Upper lobe of left lung (tissue), 6 donors: ENCODE measurements at places on chromosomes 3 and 15. TPM values are rescaled to one million over a fixed set of nuclear protein-coding genes. Genes with fewer than 3 reads are reported as not detected.

KCNMB2 gene
- total RNA-seq: not detected

DNA sequence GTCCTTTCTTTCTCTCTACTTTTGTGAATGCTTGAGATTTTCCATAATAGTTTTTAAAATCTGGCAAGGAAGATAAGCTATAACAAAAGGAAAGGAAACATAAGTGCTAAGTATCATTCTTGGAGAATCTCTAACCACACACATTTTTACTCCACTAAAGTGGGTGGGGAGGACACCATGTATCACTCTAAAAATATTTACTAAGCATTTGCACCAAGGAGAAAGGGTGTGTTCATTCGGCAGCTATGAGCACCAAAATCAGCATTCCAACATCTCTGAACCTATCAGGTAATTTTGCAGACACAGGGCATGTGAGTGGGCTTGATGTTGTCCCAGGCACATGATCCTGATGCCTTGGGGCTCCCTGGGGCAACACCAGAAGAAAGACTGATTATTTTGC lies 5.5 kb downstream of the B4GALT4 start:
- H3K27me3 ChIP-seq: no peaks in the 10 kb centered on the region
- peaks cover 25% of the 10 kb centered on the region for H3K4me1 ChIP-seq
- peaks cover 4% of the 10 kb centered on the region for H3K36me3 ChIP-seq
- H3K27ac ChIP-seq: no peak overlapping the region
- DNase-seq: no peak

GRCh38 chr3:184016811-184017671 lies 643 bp downstream of the ABCC5 start:
- H3K27ac ChIP-seq: peak overlapping the region; percentile 79
- peaks cover 8% of the 10 kb centered on the region for H3K4me1 ChIP-seq
- peak; percentile 95 for DNase-seq
- H3K27me3 ChIP-seq: no peaks in the 10 kb centered on the region
- H3K36me3 ChIP-seq: no peaks in the 10 kb centered on the region
- H3K4me3 ChIP-seq: peak overlapping the region; percentile 93

FAM43A gene
- 12.0 TPM for total RNA-seq

- H3K4me1 ChIP-seq: peaks cover 13% of the 10 kb centered on the region
- H3K36me3 ChIP-seq: no peaks in the 10 kb centered on the region
- no peak overlapping the region for H3K27ac ChIP-seq
Observed at GRCh38 chr15:75840659-75841058, 2.6 kb upstream of the UBE2Q2 start.

CELSR3 gene
- 0.76 TPM for total RNA-seq

GRCh38 chr3:9390265-9390888 lies 7.0 kb upstream of the SETD5 start:
- H3K4me1 ChIP-seq: peaks cover 37% of the 10 kb centered on the region
- DNase-seq: no peak
- no peak overlapping the region for H3K4me3 ChIP-seq
- H3K27ac ChIP-seq: no peak overlapping the region
- peaks cover 30% of the 10 kb centered on the region for H3K36me3 ChIP-seq

DNA sequence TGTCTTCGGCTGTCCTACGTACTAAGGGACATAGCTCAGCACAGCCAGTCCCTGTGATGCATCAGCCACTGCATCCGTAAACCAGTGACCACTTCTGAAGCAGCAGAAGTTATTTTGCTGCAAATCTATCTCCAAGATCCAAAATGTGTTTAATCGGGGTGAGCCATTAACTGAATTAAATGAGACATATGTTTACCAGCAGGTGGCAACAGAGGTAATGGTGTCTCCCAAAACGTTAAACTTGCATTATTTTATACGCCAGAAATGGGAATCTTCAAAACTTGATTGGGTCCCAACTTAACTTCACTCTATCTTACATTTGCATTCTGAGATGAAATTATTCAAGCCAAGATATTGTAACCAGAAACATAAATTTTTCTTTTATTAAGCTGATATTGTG lies 75.3 kb upstream of the BOC start:
- H3K4me3 ChIP-seq: no peak overlapping the region
- no peaks in the 10 kb centered on the region for H3K4me1 ChIP-seq
- H3K36me3 ChIP-seq: no peaks in the 10 kb centered on the region
- H3K27me3 ChIP-seq: no peaks in the 10 kb centered on the region
- no peak for DNase-seq
- no peak overlapping the region for H3K27ac ChIP-seq

DNA sequence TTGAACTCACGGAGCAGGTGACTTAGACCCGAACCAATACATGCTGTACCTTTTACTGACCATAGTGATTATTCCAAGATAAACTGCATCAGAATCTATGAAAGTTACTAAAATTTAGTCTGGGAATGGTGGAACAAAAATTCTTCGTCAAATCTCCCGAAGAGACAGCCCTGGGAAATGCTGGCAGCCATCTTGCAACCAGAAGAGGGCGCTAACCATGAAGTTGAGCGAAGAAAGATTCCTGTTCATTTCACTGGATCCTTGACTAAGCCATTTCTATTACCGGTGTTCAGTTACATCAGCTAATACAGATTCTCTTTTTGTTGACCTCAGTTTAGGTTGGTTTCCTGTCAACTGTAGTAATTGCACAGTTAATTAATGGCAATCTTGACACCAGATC lies 199.6 kb downstream of the SLC9A9 start:
- no peaks in the 10 kb centered on the region for H3K36me3 ChIP-seq
- no peak overlapping the region for H3K27ac ChIP-seq
- H3K27me3 ChIP-seq: no peaks in the 10 kb centered on the region
- no peak for DNase-seq
- no peaks in the 10 kb centered on the region for H3K4me1 ChIP-seq
- no peak overlapping the region for H3K4me3 ChIP-seq

DNA sequence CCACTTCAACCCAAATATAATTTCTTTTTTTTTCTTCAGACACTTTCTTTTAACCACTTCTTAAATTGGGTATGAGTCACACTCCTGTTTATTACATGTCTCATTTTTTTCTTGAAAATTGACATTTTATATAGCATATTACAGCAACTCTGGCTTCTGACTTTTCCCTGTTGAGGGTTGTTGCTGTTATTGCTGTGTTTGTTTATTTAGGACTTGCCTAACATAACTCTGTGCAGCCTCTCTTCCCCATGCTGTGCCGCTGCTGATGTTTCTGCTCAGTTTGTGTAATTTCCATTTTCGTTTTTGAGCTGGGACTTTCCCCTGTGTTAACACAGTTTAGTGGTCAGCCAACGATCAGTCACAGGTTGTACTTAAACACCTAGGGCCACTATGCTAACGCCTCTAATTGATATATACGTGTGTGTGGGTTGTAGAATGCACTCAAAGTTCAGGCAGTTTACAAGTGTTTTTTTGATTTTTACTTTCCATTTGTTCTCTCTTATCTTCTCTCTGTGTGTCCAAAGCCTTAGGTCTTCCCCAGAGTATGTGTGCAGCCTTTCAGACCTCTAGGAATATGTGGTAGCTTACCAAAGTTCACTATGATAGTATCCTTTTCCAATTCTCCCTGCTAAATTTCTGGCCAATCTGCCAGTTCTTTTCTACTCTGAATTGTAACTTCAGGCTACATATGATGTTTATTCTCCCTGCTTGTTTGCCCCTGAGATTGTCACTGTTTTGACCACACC lies 337.2 kb downstream of the ZBTB20 start:
- no peaks in the 10 kb centered on the region for H3K36me3 ChIP-seq
- no peak for DNase-seq
- H3K4me1 ChIP-seq: no peaks in the 10 kb centered on the region
- no peaks in the 10 kb centered on the region for H3K27me3 ChIP-seq

MAP6D1 gene
- total RNA-seq: 2.4 TPM

DNA sequence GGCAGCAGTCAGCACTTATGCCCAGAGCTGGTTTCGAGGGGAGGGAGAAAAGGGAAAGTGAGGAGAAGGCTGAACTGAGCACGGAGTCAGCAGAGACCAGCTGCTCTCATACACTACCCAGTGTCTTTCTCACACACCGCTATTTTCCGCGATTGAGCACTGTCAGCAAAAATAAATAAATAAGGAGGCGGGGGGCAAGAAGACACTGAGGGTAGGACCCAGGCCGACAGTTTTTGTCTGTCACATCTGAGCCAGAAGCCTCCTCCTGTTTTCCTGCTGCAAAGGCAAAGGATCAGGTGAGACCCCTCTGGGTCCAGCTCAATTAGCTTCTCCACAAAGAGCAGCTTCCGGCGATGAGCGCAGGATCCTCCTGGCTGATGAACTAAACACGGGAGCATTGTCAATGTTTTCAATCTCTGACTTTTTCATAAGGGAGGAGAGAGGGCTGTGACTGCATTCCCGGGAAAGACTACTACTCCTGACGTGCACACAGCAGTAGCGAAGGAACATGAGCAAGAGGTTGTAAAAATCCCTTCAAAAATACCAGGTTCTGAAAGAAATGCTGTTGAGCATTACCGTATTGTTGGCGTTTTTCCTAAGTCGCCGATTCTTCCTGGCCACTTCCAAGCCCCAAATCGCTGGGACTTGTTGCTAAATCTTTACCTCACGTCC lies 1.3 kb downstream of the FRMD5 start:
- peaks cover 16% of the 10 kb centered on the region for H3K27me3 ChIP-seq
- H3K4me1 ChIP-seq: peaks cover 20% of the 10 kb centered on the region
- H3K27ac ChIP-seq: no peak overlapping the region
- peak overlapping the region; percentile 49 for H3K4me3 ChIP-seq
- no peaks in the 10 kb centered on the region for H3K36me3 ChIP-seq

DNA sequence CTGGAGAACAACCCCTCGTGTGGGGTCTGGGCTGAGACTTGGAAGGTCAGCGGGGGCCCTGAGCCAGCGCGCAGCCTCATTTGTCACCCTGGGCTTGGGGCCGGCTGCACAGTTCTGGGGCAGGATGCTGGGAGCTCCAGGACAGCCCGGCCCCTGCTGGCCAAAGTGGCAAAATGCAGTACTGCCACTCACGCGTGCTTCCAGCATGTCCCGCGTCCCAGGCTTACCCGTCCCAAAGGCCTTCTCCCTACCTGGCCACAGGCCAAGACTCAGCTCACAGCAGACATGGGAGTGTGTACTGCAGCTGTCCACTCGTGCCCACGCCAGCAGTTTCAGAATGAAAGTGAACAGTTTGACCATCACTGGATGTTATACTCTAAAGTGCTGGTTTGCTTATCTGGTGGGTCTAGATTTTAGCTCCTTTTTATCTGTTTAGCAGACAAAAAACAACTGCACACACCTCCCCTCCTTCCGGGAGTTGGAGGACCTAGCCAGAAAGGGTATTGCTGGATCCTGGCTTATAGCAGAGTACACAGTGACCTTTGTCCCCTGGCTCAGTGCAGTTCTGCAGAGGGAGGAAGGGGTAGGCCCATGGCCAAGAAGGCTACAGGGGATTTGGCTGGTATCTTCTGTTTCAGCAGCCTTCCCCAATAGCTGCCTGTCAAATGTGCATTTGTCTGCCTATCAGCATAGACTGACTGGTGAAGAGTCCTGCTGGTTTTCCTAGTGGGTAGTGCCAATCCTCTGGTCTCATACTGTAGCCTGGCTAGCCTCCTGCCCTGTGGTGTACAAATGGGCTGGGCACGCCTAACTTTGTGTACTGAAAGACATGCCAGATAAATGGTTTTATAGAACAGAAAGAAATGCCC lies 23.2 kb upstream of the IP6K2 start:
- H3K4me1 ChIP-seq: peaks cover 16% of the 10 kb centered on the region
- peak overlapping the region; percentile 2 for H3K27ac ChIP-seq
- H3K27me3 ChIP-seq: no peaks in the 10 kb centered on the region
- H3K4me3 ChIP-seq: no peak overlapping the region
- peak; percentile 89 for DNase-seq

- H3K27ac ChIP-seq: no peak overlapping the region
- H3K4me3 ChIP-seq: no peak overlapping the region
- peaks cover 10% of the 10 kb centered on the region for H3K4me1 ChIP-seq
- peaks cover 17% of the 10 kb centered on the region for H3K27me3 ChIP-seq
- H3K36me3 ChIP-seq: no peaks in the 10 kb centered on the region
- no peak for DNase-seq
Observed at GRCh38 chr3:84961521-84962255, 2.9 kb downstream of the CADM2 start.

DNA sequence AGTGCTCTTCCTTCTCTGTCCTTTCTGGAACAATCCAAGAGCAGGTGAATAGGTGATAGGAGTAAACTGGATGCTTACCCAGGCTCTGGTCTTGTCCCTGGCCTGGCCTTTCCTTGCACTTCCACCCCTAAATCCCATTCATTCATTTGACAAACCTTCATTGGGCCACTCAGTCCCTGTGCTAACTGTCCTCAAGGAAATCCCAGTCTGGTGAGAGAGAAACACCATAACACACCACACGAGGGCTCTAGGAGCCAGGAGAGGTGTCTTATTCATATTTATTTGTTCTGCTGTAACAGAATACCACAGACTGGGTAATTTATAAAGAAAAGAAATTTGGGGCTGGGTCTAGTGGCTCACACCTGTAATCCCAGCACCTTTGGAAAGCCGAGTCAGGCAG lies 22.8 kb downstream of the EFCC1 start:
- no peak for DNase-seq
- no peaks in the 10 kb centered on the region for H3K36me3 ChIP-seq
- peaks cover 27% of the 10 kb centered on the region for H3K4me1 ChIP-seq

DNA sequence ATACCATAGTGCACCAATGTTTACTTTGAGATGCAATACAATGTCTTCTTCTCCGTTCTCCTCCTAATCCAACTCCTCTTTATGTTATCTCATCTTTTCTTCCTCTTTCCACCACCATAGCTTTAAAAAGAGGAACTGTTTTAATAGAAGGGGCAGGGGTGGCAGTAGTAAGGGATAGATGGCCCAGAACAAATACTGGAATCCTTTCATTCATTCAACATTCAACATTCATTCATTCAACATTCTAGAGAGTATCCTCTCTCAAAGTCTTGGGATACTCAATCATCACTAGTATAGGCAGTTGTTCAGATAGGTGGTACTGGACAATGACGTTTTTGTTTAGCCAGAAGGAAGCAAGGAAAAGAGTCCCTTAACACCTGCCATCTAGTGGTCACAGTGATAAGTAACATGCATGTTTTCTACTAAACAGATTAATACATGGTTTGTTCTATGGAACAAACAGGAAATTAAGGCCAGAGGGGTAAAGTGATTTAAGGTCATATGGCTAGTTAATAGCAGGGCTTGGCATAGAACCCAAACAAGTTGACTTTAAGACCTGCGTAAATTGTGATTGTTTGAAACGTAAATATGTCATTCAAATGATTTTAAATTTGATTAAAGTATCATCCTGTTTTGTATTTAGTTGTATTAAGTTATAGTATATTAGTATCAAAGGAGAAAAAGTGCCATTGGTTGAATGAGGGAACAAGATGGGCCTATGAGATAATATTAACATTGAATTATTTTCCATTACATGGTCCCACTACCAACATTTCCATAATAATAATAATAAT lies 26.9 kb upstream of the EHHADH start:
- no peaks in the 10 kb centered on the region for H3K27me3 ChIP-seq
- no peaks in the 10 kb centered on the region for H3K36me3 ChIP-seq
- DNase-seq: no peak

TRPC1 gene
- total RNA-seq: 10.5 TPM

GRCh38 chr3:40237889-40238571 lies 71.5 kb upstream of the EIF1B start:
- no peak for DNase-seq
- no peak overlapping the region for H3K27ac ChIP-seq
- H3K4me3 ChIP-seq: no peak overlapping the region

DNA sequence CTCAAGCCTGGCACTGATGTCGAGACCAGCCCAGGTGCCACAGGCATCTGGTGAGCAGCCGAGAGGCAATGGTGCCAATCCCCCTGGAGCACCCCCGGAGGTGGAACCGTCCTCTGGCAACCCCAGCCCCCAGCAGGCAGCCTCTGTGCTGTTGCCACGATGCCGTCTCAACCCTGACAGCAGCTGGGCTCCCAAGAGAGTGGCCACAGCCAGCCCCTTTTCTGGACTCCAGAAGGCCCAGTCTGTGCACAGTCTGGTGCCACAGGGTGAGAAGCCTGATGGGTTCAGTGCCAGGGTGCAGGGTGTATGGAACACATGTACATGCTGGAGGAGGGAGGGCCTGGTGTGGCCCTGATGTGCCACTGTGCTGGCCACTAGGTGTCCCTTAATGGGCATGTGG lies 4.9 kb upstream of the JMJD7 start:
- peaks cover 6% of the 10 kb centered on the region for H3K4me1 ChIP-seq
- H3K36me3 ChIP-seq: peaks cover 38% of the 10 kb centered on the region
- no peak for DNase-seq
- H3K27me3 ChIP-seq: no peaks in the 10 kb centered on the region

IL17RE gene
- 16.1 TPM for total RNA-seq
